Cerebellar nuclear complex (tissue), 1 donor: ENCODE measurements at places on chromosomes 1 and 21.

- no peak for DNase-seq
Measured at GRCh38 chr1:205928317-205928716, 14.9 kb downstream of the SLC26A9 start.

DNA sequence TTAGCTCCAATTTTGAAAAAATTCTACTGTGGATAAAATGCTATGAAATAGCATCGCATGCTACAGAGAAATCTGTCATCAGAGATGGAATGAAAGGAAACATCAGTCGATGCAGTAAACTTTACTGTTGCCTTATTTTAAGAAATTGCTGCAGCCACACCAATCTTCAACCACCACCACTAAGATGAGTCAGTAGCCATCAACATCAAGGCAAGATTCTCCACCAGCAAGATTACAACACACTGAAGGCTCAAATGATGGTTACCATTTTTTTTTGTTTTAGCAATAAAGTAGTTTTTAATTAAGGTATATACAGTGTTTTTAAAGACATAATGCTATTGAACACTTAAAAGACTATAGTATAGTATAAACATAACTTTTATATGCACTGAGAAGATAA lies 95.6 kb upstream of the JUN start:
- DNase-seq: no peak

DNA sequence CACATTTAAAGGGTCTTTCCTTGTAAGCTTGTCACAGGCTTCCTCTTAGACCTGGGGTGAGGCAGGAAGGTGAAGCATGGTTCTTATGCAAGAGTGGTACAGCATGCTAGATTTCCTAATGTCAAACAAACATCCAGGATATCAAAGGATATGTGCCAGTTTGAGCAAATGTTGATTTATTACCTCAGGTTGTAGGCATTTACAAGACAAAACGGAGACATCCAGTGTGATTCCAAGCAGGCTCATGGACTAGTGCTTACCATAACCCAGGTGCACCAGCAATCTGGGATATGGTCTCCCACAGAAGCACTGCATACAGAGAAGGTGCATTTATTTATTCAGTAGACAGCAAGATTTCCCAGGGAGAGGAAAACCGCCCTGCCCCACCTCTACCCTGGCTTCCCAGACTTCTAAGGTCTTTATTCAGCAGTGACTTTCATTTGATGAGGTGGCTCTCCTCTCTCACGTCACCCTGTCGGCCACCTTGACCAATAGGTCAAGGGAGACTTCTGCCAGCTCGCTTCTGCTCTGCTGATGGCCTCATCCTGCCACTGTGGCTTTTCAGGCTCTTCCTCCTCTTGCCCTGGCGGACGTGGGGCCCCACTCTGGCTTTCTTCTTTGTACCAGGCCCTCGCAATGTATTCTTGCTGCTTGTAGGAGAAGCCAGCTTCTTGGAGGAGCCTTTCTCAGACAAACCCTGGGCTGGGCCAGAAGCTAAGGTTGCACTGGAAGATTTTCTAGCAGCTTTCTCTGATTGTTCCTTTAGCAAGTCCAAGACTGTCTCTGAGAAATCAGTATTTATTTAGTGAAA lies 25.6 kb downstream of the HHIPL2 start:
- no peak for DNase-seq

DNA sequence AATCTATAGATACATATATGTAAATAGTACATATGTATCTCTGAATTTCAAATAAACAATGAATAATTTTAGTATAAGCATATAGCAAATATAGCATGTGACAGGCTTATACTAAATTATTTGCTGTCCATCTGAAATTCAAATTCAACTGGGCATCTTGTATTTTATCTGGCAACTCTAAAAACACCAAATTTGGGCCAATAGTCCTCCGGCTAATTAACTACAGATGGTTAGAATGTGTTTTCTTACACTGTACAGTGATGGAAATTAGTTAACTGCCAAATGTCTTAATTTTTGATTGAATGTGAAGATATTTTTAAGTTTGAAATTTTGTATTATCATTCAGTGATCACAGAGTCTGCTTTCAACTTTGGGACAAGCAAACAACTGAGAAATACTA lies 30.7 kb downstream of the KCNJ15 start:
- DNase-seq: no peak

- no peak for DNase-seq
Measured at GRCh38 chr1:111463029-111463683, 10.6 kb upstream of the C1orf162 start.

DNA sequence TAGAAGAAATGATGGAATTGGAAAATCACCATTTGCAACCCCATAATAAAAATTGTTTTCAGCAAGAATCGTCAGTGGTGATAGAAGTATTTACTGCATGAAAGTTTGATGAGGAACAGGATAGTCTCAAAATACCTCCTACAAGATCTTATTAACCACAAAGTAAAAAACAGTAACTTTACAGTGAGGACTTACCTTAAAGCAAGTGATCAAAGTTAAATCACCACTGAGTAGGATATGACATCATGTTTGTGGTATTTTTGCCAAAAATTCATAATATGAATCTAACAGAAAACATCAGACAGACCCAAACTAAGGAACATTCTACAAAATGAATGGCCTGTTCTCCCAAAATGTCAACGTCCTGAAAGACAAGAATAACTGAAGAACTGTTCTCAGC lies 19.9 kb downstream of the ALDH9A1 start:
- DNase-seq: no peak

- no peak for DNase-seq
Measured at GRCh38 chr1:223328566-223328965, 35.4 kb downstream of the SUSD4 start.

DNA sequence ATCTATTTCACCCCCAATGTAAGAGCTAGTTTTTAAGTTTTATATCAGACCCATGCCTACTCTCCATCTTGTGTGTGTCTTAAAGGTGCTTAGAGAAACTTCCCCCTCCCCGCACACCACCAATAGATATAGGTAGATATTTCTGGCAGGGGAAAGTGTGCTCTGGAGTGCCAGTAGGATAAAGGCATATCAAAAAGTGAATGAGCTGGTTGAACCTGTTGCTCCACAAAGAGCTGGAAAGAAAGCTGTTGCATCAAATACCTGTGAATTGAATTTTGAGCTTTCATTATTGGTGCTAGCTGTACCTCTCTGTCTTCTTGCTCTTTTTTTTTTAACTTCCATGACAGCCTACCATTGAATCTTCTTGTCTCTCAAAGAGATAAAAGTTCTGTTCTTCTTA lies 32.8 kb downstream of the ARID1A start:
- no peak for DNase-seq

- no peak for DNase-seq
Measured at GRCh38 chr1:90534116-90534515, 183.0 kb downstream of the BARHL2 start.

DNA sequence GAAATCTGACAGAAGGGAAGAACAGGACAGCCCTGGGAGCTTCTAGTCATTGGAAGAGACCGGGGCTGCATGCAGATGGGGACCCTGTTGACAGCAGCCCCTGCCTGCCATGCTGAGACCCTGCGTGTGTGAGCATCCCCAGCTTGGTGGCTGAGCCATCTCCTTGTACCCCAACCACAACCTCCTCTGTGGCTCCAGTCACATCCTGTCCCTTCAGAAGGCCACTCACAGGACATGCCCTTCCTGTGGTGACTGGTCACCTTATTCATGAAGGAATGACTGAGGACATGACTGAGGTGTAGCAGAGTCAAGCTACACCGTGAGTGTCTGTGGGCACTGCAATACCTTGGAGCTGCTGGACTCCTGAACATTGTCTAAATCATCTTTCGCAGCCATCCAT lies 141.8 kb upstream of the ERRFI1 start:
- no peak for DNase-seq

DNA sequence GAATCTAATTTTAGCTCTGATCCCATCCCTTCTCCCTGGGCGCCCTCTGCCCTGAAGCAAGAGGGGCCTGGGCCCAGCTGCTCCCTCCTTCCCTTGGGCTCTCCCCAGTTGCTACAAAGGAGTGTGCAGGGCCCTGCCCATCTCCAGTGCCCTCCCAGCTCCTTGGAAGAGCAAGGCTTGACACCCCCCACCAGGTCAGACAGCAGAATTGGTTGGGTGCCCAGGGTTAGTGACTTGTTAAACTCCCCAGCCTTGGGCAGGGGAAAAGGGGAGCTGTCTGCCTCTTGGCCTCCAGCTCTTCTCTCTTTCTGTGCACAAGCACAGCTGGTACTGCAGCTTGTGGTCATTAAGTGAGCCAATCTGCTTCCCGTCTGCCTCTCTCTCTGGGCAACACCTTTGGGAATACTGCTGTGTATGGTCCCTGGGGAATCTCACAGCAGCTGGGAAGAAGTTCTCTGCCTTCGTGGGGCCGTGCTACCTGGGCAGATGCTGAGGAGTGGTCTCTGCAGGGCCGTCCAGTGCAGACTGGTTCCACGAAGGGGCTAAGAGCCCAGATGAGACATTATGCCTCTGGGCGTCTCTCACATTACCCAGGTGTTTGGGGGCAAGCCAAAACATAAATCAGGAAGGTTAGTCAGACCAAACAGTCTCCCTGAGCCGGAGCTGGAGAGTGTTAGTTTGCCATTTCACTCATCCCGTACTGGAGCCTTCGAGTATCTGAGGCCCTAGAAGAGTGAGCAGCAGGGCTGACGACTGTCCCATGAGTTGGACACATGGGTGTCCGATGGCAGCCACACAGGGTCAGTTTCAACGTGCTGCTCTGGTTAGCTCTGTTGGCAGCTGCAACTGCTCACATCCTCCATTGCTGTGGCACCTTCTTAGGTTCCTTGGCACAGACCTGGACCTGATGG lies 37.3 kb downstream of the TMEM53 start:
- DNase-seq: no peak

DNA sequence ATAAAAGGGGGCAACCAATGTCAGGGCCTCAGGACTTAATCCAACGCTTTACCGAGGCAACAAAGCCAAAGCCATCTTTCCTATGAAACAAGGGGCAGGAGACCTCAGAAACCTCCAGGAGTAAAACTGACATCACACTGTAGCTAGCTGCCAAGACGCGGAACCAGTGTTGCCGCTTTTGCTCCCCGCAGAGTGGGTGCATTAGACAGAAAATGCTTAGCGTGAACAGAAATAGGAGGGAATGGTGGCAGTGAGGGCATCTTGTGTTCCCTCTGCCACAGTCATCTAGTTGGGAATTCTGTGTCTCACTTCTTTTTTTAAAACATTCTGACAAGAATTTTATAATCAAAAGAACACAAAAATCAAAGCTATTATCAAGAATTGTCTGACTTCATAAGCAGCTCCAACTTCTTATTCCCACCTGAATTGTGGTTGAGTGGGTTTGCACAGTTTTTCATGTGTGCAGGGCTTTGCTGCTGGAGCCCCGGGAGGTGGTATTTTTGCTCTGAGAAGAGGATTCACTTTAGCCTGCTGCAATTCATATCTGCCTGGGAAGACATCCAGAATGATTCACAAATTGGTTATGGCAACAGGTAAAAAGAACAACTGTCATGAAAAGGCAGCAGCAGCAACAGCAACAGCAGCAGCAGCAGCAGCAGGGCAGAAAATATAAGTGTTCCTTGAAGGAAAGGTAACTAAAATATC lies 82.2 kb upstream of the DIRAS3 start:
- DNase-seq: no peak

DNA sequence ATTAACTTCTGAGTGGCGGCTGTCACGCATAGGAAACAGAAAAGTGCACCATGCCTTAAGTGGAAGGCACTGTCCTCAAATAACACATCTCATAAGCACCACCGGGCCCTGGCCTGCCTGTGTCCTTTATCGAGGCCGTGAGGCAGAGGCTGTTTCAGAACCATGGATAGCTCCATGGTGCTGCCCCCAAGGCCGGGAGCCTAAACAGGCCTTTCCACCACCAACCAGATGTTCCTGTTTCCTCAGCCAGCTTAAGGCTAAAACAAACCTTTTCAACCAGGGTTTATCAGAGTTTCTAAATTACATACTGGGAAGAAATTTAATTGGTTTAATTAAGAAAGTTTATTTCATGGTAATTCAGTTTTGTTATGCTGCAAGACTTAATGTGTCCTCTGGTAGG lies 114.4 kb downstream of the DMRTA2 start:
- no peak for DNase-seq

DNA sequence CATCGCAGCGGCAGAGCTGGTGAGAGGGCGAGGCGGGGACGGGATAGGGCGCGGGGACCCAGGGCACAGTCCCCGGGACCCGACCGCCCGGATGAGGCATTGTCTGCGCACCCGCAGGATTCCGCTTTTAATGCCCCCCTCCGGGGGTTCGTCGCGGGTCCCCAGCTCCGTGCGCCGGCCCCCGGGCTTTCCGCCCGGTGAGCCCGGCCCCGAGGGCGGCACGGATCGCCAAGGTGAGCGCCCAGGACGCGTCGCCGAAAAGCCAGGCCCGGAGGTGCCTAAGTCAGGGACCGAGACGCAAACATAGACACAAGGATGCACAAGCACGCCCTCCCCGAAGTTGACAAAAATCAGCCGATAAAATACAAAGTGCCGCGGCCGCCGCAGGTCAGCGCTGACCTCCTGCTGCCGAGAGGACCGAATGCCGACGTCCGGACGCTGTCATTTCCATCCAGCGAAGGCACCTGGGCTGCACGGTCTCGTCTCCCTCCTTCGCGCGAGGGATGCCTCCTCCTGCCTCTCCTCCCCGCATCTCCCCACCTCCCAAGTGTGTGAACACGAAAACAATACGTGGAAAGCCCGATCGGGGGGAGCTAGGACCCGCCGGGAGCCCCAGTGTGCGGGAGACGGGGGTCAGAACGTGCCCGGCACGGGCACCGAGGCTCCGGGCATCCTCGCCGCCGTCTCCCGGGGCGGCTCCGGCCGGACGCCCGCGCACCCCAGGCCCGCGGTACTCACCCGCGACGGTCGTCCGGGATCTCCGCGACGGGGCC lies 101.1 kb upstream of the SOD1 start:
- no peak for DNase-seq

DNA sequence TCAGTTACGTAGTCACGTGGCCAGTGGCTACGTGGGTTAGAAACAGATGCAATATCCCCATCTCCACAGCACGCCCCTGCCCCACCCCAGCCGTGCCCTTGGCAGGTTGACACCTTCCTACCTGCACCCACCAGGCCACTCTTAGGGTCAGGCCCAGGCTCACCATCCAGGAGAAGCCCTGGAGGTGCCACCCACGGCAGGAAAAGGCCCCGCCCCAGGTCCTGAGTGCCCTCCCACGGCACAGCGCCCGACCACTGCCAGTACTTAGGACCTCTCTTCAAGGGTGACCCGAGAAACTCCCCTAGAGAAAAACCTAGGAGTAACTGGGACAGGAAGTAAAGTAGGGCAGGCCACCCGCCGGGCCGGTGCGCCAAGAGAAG lies 1.5 kb downstream of the C1orf35 start:
- DNase-seq: no peak

DNA sequence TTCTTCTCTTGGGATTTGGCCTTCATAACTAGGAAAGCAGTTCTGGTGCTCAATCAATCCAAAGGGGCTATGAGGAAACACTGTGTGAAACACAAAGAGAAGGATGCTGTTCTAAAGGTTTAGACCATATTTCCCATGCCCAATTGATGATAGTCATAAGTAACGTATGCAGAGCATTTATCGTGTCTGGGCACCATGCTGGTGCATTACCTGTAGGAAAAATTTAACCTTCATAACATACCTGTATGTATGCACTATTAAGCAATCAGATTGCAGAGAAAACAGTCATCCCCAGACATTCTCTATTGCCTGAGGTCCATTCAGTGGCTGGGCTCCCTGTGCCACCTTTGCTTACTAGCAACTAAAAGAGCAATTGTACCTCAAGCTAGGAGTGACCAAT lies 381.4 kb downstream of the PLPP3 start:
- no peak for DNase-seq
